MM.1S (cell line): ENCODE measurements at places on chromosomes 1 and 21.
A peak's percentile ranks its signal among the peaks of the same experiment; 100 is the strongest.

DNA sequence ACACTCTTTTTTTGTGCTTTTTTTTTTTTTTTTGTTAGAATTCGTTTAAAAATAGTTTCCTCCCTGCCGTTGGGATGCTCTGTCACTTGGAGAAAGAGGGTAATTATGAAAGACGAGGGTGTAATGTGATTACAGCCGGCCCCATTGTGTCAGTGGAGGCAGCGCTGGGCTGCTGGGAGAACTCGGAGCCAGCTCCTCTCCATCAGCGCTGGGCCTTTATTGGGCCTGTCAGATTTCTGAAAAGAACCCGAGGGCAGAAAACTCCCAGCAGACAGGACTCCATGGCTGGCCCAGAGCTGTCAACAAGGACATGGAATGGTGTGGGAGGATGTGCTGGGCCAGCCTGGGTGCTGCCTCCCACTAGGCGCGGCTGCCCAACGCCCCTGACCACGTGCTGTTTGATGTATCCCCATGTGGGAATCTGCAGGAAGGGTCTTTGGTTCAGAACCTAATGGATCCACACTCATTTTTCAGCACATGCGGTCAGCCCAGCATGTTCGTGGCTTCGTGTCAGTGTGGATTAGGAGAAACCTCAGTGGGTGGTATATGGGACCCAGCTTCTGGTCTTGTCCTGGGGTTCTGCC is 222.6 kb upstream of the KIAA0040 start:
- no peaks in the 10 kb centered on the region for H3K36me3 ChIP-seq
- H3K27me3 ChIP-seq, result no peaks in the 10 kb centered on the region
- no peak for DNase-seq
- no peak overlapping the region for H3K27ac ChIP-seq
- 0 out of 2 replicates have a peak, but pooled peaks cover 3% of the 10 kb centered on the region for H3K4me1 ChIP-seq

GRCh38 chr21:14956807-14957206 is 108.0 kb downstream of the NRIP1 start:
- H3K36me3 ChIP-seq, result no peaks in the 10 kb centered on the region
- H3K4me3 ChIP-seq, result no peak overlapping the region
- H3K27ac ChIP-seq, result no peak overlapping the region
- no peaks in the 10 kb centered on the region for H3K4me1 ChIP-seq

DNA sequence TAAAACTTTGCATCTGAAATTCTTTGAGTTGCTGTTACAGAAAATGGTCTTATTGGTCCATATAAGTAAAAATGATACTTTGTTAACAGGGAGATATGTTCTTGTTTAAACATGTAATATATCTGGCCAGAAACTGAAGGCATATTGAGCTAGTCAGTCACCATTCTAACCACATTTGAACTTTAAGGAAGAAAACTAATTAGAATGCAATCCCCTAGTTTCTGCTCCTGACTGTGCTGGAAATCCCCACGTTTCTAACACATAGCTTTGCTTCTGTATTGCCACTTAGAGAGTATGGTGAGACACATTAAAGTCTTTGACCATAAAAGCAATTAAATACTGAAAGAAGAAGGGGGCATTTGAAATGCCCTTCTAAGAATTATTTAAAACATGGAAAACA is 32.1 kb upstream of the HIVEP3 start:
- H3K27ac ChIP-seq, result peak overlapping the region; percentile 21; the same call in 1 of the 2 replicates
- H3K27me3 ChIP-seq, result no peaks in the 10 kb centered on the region
- H3K4me1 ChIP-seq, result peaks cover 30% of the 10 kb centered on the region
- DNase-seq, result peak; percentile 61

DNA sequence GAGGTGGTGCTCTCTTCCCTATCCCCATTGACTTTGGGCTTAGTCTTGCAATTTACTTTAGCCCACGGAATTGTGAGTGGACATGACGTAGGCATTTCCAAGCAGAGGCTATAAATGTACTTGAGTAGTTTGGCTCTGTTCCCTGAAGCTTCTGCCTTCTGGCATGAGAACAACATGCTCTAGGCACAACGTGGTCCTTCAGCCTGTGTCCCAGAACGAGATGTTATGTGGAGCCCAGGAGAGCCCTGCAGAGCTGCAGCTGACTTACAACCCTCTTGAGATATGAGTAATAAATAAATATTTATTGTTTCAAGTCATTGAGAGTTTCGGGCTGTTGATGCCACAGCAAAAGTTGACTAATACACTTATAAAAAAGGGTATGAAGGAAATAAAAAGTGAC is 105.2 kb upstream of the HMGB4 start:
- H3K27me3 ChIP-seq, result no peaks in the 10 kb centered on the region; the same call in 1 of the 2 replicates
- DNase-seq, result no peak
- H3K4me3 ChIP-seq, result no peak overlapping the region
- no peaks in the 10 kb centered on the region for H3K4me1 ChIP-seq

GRCh38 chr1:245566952-245567351 is 412.2 kb downstream of the KIF26B start:
- no peaks in the 10 kb centered on the region for H3K36me3 ChIP-seq
- no peaks in the 10 kb centered on the region for H3K4me1 ChIP-seq
- no peak overlapping the region for H3K27ac ChIP-seq
- H3K27me3 ChIP-seq, result no peaks in the 10 kb centered on the region
- no peak for DNase-seq

GRCh38 chr21:25709684-25710265 is 24.9 kb downstream of the ATP5PF start:
- H3K36me3 ChIP-seq, result no peaks in the 10 kb centered on the region
- H3K27ac ChIP-seq, result no peak overlapping the region
- DNase-seq, result no peak
- no peak overlapping the region for H3K4me3 ChIP-seq
- H3K4me1 ChIP-seq, result no peaks in the 10 kb centered on the region
- no peaks in the 10 kb centered on the region for H3K27me3 ChIP-seq

- H3K4me3 ChIP-seq, result peak overlapping the region; percentile 13; the same call in 1 of the 2 replicates
- H3K4me1 ChIP-seq, result peaks cover 54% of the 10 kb centered on the region
Measured at GRCh38 chr1:177798614-177799013, 171.2 kb downstream of the SEC16B start.

DNA sequence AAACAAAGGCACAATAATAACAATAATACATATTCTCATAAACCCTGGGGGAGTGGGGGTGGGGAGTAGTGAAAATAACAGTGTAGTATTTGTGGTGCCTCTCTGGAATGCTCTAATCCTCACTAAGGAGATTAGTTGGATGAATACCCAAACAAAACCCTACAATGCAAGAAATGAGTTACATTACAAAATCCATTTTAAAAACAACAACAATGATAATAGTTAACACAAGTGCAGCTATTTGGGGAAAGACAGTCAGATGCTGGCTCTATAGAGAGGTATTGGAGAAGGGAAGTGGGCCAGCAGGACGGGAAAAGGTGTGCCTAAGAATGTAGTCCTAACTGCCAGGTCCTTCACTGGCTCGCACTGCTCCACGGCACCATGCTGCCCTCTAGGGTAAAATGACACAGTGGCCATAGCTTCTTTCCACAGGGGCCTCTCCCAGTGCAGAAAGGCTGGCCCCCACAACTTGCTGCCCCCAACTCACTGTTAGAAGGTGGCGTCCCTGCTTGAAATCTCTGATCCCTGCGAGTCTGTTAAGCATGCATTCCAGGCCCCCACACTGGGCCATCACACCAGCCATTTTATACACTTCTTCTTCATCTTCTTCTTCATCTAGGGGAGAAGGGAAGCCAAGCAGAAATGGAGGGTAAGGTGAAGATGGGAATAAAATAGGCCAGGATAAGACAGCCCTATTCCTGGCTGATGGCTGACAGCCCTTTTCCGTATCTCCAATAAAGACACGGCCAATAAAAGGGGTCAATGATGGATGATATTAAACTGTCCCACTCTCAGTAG is 113.8 kb downstream of the UBR4 start:
- DNase-seq, result no peak
- no peak overlapping the region for H3K27ac ChIP-seq
- no peaks in the 10 kb centered on the region for H3K4me1 ChIP-seq
- H3K27me3 ChIP-seq, result no peaks in the 10 kb centered on the region
- no peak overlapping the region for H3K4me3 ChIP-seq

GRCh38 chr1:159900755-159901360 is 893 bp upstream of the CFAP45 start:
- no peak overlapping the region for H3K27ac ChIP-seq
- DNase-seq, result no peak
- no peaks in the 10 kb centered on the region for H3K36me3 ChIP-seq
- no peaks in the 10 kb centered on the region for H3K27me3 ChIP-seq
- no peaks in the 10 kb centered on the region for H3K4me1 ChIP-seq

- H3K4me3 ChIP-seq, result peak overlapping the region; percentile 51
- peak overlapping the region; percentile 61; the same call in 1 of the 2 replicates for H3K27ac ChIP-seq
- H3K27me3 ChIP-seq, result no peaks in the 10 kb centered on the region
- no peaks in the 10 kb centered on the region for H3K36me3 ChIP-seq
Measured at GRCh38 chr21:34526241-34526617, 14.2 kb upstream of the KCNE1 start.

- no peaks in the 10 kb centered on the region for H3K36me3 ChIP-seq
- no peak overlapping the region for H3K27ac ChIP-seq
- no peaks in the 10 kb centered on the region for H3K27me3 ChIP-seq
- H3K4me3 ChIP-seq, result no peak overlapping the region
- H3K4me1 ChIP-seq, result no peaks in the 10 kb centered on the region
Measured at GRCh38 chr1:89149229-89149628, 23.3 kb upstream of the GBP2 start.

DNA sequence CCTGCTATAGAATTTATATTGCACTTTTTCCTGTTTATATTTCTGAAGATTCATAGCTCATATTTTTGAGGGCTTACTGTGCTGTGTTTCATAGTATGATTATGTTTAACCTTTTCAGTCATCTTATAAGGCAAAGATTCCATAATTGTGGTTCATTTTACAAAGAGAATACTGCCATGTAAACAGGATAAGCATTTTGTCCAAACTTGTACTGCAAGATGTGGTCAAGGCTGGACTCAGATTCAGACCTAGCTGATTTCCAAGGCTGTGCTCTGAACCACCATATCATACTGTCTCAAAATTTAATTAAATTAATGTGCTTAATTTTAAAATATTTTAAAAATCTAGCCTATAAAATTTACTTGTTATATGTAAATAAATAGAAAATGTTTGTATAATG is 31.4 kb downstream of the STXBP3 start:
- no peak for DNase-seq
- H3K27me3 ChIP-seq, result no peaks in the 10 kb centered on the region
- no peak overlapping the region for H3K27ac ChIP-seq

DNA sequence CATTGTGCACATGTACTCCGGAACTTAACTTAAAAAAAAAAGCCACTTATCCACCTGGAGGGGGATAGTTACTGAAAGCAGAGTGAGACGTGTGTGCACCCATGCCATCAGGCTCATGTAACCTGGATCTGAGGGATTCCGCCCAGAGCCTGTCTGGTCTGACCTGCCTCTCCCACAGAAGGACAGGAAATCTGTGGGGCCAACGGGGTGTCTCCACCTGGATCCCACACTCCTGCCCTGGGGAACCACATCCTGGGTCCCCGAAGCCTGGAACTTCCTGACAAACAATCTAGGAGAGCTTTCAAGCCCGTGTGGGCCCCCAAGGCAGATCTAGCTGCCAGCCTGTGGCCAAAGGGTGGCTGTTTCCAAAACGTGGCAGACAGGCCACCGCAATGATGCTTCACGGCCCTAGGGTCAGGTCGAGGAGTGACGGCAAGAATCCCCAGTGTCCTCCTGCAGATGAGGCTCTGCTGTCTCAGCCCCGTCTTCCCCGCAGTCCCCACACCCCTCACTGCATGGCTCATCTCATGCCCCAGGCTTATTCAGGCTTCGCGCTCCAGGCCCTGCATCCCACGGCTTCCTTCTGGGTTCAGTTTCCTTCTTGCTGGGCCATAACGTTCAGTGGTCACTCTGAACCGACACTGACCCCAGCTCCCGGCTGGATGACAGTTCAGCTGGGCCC is 21.0 kb upstream of the PCBP3 start:
- no peak for DNase-seq
- H3K27me3 ChIP-seq, result peaks cover 84% of the 10 kb centered on the region
- no peaks in the 10 kb centered on the region for H3K4me1 ChIP-seq

DNA sequence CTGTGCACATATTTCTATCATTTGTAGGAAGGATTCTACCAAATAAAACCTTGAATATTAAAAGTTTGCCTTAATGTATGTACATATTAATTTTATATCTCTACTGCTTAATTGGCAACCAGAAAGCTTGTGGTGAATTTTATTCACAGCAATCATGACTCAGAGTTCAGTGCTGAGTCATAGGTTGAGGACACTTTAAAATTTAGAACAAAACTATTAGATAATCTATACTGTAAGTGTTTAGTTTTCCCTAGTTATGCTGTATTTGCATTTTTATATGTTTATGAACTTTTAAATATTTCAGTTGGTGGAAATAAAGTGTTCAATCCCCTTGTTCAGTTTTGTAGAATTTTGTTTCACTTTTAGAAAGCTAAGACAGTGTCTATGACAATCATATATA is 841.5 kb downstream of the KCNT2 start:
- no peaks in the 10 kb centered on the region for H3K4me1 ChIP-seq
- no peaks in the 10 kb centered on the region for H3K27me3 ChIP-seq
- H3K36me3 ChIP-seq, result no peaks in the 10 kb centered on the region
- no peak overlapping the region for H3K4me3 ChIP-seq
- H3K27ac ChIP-seq, result no peak overlapping the region

DNA sequence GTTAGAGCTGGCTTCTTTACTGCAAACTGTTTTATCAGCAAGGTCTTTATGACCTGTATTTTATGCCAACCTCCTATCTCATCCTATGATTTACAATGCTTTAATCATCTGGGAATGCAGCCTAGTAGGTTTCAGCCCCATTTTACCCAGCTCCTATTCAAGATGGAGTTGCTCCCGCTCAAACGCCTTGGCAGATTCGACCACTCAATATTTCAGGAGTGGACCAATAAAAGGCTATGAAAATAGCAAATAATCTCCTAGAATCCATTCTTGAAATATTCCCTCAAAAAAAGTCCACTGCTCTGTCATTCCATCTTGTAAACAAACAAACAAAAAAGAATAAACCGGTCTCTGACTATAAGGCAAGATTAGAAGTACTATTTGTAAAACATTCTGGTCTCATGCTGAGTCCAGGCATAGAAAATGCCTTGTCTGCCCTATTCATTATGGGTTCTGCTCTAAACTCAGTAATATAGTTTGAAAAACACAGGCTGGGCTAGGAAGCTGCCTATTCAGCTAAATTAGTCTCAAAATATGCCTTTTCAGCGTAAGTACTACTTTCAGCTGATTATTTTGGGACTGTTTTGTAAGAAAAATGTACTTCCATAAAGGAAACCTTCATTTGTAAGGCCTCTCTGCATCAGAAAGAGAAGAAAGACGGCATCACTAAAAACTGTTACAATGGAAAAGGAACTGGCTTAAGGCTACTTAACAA is 53.0 kb downstream of the TBX19 start:
- H3K4me3 ChIP-seq, result peak overlapping the region; percentile 41
- peak; percentile 93 for DNase-seq
- no peaks in the 10 kb centered on the region for H3K27me3 ChIP-seq
- H3K4me1 ChIP-seq, result peaks cover 38% of the 10 kb centered on the region
